ENCODE measurements at places on chromosomes 5 and 9.

GRCh38 chr5:14008819-14009311 lies 64.4 kb upstream of the DNAH5 start:
- no peak for DNase-seq

DNA sequence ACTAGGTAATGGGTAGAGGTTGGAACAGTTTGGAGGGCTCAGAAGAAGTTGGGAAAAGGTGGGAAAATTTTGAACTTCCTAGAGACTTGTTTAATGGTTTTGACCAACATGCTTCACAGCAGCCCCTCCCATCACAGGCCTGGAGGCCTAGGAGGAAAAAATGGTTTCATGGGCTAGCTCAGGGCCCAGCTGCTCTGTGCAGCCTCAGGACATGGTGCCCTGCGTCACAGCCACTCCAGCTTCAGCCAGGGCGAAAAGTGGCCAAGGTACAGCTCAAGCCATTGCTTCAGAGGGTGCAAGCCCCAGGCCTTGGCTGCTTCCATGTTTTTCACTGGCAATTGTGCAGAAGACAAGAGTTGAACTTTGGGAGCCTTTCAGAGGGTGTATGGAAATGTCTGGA lies 453.7 kb downstream of the LRRC70 start:
- DNase-seq = no peak

DNA sequence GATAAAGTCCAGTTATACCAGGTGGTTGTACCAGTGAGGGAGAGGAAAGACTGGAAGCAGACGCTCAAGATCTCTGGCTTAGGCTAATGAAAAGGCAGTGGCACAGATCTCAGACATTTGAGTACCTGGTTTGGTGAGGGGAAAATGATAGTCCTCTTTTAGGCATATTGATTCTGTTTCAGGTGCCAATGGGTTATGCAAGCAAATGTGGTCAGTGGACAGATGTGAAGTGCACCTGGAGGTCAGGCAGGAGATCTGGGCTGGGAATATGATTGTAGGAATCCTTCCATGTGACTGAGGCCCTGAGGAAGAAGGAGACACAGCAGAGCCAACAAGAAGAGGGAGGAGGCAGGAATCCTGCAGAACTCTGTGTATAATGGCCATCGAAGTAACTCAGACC lies 63.7 kb upstream of the SMARCA2 start:
- DNase-seq = no peak

- no peak for DNase-seq
Observed at GRCh38 chr5:83118976-83119375, 41.6 kb downstream of the XRCC4 start.
